Ovary (tissue), 10 donors: ENCODE measurements at places on chromosomes 2 and 18. TPM values are rescaled to one million over a fixed set of nuclear protein-coding genes. Genes with fewer than 3 reads are reported as not detected.

DNA sequence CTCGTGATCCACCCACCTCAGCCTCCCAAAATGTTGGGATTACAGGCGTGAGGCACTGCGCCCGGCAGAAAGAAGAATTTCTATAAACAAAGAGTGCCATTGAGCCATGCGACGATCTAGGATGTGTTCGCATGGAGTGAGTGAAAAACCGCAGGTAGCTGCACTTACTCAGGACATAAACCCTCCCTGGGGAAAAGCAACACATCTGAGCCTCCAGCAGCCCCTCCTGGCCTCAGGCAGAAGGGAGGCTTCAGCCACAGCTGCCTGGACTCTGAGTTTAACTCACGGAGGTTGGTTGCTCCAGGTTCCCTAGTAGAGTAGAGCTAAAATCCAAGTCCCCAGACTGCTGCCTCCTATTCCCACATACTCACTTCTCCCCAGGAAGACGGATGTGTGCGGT is 11.3 kb upstream of the STK25 start:
- DNase-seq: no peak

DNA sequence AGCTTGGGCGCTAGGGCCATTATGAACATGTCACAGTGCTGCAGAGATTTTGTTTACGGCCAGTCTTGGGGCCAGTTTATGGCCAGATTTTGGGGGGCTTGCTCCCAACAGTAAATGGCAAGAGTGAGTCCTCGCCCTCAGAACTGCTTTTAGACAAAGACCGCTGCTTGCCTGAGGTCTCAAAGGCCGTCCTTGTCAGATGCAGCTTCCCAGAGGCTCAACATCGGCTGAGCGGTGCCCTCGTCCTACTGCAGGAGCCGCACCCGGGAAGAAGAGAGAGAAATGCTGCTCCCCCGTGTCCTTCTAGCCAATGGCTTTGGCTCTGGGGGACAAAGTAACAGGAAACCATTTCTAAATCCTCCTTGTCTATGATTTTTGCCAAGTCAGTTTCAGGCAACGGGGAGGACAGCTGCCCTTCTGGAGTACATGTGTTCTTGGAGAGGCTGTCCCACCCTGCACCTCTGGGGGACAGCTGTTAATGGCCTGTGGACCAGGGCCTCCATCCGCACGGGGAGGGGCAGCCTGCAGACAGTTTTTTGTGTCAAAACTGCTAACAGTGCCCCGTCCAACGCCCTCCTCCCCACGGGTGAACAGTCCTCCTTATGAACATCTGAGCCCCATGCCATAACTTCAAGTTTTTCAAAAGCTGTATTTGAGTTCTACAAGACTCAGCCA is 66.1 kb downstream of the C18orf63 start:
- no peak for DNase-seq

GRCh38 chr2:133085646-133086045 is 415.6 kb upstream of the LYPD1 start:
- DNase-seq: no peak

- DNase-seq: peak; percentile 73
Observed at GRCh38 chr2:47069628-47070154, 85.4 kb downstream of the STPG4 start.

PLCL1 gene
- total RNA-seq: 17.9 TPM
